ENCODE measurements at places on chromosomes 12 and 14. TPM values are rescaled to one million over a fixed set of nuclear protein-coding genes. Genes with fewer than 3 reads are reported as not detected.
A peak's percentile ranks its signal among the peaks of the same experiment; 100 is the strongest.

The NDUFA9 gene
- 192 TPM for total RNA-seq

- H3K4me1 ChIP-seq: no peaks in the 10 kb centered on the region
- no peaks in the 10 kb centered on the region for H3K36me3 ChIP-seq
- H3K27ac ChIP-seq: no peak overlapping the region
- H3K4me3 ChIP-seq: no peak overlapping the region
Observed at GRCh38 chr12:118827047-118827446, 154.3 kb upstream of the SRRM4 start.

GRCh38 chr12:51840966-51841365 is 7.6 kb downstream of the FIGNL2 start:
- H3K27me3 ChIP-seq: peaks cover 100% of the 10 kb centered on the region
- DNase-seq: no peak
- H3K27ac ChIP-seq: no peak overlapping the region
- H3K36me3 ChIP-seq: no peaks in the 10 kb centered on the region

The GLS2 gene
- 2.9 TPM for total RNA-seq

- DNase-seq: no peak
- no peak overlapping the region for H3K27ac ChIP-seq
- no peaks in the 10 kb centered on the region for H3K4me1 ChIP-seq
Observed at GRCh38 chr14:34620115-34620514, 9.8 kb downstream of the SNX6 start.

The DDX55 gene
- 17.5 TPM for total RNA-seq

DNA sequence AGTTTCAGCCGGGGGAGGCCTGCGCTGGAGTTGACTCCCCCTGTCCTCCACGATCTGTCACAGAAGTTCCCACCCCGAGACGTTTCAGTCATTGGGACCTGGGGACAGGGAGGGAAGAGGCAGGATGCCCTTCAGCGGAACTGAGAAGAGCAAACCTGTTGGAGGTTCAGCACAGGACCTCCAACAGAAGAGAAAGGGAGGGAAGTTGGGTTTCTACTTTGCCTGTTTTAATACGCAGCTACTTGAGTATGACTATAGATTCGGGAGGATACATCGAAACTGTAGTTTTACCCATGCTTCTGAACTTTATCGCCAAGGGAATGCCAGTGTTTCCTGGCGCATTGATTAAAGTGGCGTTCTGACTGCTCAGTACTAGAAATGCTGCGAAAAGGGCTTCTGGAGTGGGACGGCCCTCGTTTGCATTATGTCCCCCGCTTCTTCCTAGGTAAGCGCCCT is 2.3 kb upstream of the DUSP6 start:
- peak overlapping the region; percentile 93 for H3K27ac ChIP-seq
- DNase-seq: no peak
- H3K4me1 ChIP-seq: peaks cover 23% of the 10 kb centered on the region
- no peaks in the 10 kb centered on the region for H3K27me3 ChIP-seq
- H3K36me3 ChIP-seq: peaks cover 11% of the 10 kb centered on the region

DNA sequence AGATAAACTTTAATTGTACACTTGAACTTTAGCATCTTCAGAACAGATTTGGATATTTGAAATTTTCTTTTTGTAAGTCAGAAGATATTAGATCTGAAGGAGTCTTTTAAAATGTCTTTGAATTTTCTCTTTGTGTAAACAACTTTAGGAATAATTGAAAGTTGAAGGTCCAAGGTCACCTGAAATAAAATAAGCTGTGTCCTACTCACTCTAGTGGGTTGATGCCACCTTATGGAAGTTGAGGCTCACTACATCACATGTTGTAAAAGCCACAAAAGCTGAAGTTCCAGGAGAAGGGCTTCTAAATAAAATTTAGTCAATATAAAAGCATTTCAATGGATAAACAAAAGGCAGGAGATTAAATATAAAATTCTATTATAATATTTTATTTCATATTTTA is 122.0 kb upstream of the ATXN7L3B start:
- no peaks in the 10 kb centered on the region for H3K4me1 ChIP-seq
- H3K36me3 ChIP-seq: no peaks in the 10 kb centered on the region
- no peaks in the 10 kb centered on the region for H3K27me3 ChIP-seq
- H3K27ac ChIP-seq: no peak overlapping the region
- no peak for DNase-seq

The ZNF891 gene
- 2.4 TPM for total RNA-seq

DNA sequence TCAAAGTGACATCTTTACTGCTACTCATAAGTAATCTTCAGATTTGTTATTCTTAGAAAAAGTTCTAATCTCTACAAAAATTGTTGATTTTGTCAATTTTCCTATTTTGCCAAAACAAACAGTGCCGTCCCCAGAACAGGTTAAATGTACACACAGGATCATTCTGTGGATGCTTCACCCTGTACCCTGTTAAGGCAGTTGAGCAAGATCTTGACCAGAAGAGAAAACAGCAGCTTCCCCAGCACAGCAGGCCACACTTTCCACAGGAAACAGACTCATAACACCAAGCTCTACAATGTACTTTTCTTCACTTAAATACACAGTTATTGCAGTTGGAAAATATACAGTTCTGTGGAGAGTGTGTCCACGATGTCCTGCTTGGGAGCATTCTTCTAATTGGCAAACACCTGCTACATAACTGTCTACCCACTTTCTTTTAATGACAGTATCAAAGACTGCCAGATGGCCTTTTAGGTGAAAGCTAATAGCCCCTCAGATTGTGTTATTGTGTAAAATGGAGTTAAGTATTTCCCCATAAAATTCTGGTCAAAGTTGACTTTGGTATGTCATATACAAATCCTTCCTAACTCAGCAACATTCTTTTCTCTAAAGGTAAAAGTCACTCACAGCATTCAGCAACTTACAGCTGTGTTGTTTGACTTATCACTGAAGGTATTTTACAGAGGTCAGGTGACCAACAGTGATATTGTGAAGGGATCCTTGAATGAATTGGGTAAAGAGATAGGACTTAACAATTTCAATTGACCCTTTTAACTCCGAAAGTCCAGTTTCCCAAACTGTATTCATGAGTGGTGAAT is 77.0 kb downstream of the SEC23A start:
- no peaks in the 10 kb centered on the region for H3K4me1 ChIP-seq
- no peak overlapping the region for H3K4me3 ChIP-seq
- H3K36me3 ChIP-seq: no peaks in the 10 kb centered on the region
- no peak overlapping the region for H3K27ac ChIP-seq
- H3K27me3 ChIP-seq: no peaks in the 10 kb centered on the region

The PLEKHA5 gene
- total RNA-seq: 51.3 TPM

DNA sequence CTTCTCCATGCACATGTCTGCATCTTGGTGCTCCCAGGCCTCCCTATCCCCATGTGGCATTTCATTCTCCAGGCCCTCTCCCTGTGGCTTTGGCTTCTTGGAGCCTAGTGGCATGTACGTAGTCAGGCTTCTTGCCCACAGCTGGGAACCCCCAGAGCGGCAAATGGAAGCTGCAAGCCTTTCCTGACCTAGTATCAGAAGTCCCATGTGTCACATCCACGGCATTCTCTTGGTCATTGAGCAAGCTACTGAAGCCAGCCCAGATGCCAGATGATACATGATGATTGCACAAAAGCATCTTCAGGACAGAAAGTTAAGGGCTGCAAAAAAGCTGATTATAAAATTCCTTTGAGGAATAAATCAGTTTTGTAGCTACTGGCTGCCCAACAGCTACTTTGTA is 154.9 kb downstream of the PELI2 start:
- H3K4me1 ChIP-seq: no peaks in the 10 kb centered on the region
- H3K36me3 ChIP-seq: no peaks in the 10 kb centered on the region
- no peaks in the 10 kb centered on the region for H3K27me3 ChIP-seq
- no peak overlapping the region for H3K4me3 ChIP-seq
- no peak for DNase-seq

DNA sequence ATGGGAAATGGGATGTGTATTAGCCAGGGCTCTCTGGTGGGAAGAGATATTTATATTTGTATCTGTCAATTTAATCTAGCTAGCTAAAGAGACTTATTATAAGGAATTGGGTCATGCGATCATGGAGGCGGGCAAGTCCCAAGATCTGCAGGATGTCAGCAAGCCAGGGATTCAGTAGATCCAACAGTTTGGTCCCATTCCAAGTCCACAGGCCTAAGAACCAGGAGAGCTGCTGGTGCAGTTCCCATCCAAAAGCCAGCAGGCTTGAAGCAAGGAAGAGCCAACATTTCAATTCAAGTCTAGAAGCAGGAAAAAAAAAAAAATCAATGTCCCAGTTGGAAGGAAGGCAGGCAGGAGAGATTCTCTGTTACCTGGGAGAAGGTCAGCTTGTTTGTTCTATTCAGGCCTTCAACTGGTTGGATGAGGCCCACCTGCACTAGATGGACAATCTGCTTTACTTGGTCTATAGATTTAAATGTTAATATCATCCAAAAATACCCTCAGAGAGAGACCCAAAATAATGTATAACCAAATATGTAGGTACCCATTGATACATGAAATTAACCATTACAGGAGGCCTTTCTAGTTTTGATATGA is 60.7 kb upstream of the BCAT1 start:
- no peak for DNase-seq
- H3K27ac ChIP-seq: no peak overlapping the region
- no peaks in the 10 kb centered on the region for H3K27me3 ChIP-seq
- no peaks in the 10 kb centered on the region for H3K36me3 ChIP-seq
- H3K4me1 ChIP-seq: no peaks in the 10 kb centered on the region
- no peak overlapping the region for H3K4me3 ChIP-seq

The GNG2 gene
- 0.33 TPM for total RNA-seq

The PPP1R13B gene
- total RNA-seq: 36.5 TPM

- H3K4me3 ChIP-seq: no peak overlapping the region
- no peak for DNase-seq
- no peaks in the 10 kb centered on the region for H3K27me3 ChIP-seq
- no peak overlapping the region for H3K27ac ChIP-seq
- H3K36me3 ChIP-seq: no peaks in the 10 kb centered on the region
Observed at GRCh38 chr14:102784892-102785594, 7.8 kb downstream of the TRAF3 start.

GRCh38 chr12:123363740-123364531 is 711 bp downstream of the SBNO1 start:
- H3K4me1 ChIP-seq: peaks cover 14% of the 10 kb centered on the region
- H3K4me3 ChIP-seq: peak overlapping the region; percentile 82
- peak; percentile 7 for DNase-seq
- peak overlapping the region; percentile 23 for H3K27ac ChIP-seq
- no peaks in the 10 kb centered on the region for H3K27me3 ChIP-seq

The RIC8B gene
- total RNA-seq: 14.9 TPM

DNA sequence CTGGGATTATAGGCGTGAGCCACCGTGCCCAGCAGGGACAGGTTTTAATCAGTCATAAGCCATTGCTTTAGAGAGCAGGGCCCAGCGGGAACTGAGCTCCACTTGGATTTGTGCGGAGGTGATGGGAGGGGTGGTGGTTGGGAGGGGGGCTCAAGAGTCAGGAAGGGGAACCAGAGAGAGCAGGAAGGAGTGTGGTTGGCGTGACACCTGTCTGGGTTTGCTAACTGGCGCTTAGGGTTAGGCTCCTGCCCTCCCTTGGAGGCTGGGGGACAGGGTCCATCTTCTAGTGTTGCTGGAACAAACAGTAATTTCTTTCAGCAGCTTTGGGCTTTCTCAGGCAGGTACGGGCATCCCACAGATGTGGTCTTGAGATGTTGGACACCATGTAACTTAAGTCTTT is 7.5 kb upstream of the ALDH2 start:
- H3K27ac ChIP-seq: no peak overlapping the region
- H3K27me3 ChIP-seq: no peaks in the 10 kb centered on the region
- no peaks in the 10 kb centered on the region for H3K4me1 ChIP-seq

The KRT71 gene
- not detected for total RNA-seq

The SLC7A8 gene
- total RNA-seq: 2.0 TPM

DNA sequence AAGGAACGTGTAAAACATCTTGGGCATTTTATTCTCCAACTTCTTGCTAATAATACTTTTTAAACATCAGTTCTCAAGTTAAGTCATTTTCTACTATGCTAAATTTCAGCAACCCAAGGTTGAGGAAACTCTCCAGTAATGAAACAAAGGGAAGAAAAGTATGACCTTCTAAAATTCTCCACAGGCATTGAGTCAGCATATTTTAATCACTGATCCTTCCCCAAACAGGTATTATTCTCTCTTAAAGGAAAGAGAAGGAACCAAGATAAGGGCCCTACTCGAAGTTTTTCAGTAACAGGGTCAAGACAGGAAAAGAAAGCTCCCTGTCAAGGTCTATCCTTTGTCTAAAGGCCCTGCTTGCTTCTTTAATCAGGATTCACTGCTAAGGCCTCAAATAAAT is 3.0 kb downstream of the KICS2 start:
- no peak overlapping the region for H3K4me3 ChIP-seq
- H3K27ac ChIP-seq: peak overlapping the region; percentile 35
- 0 out of 2 replicates have a peak, but pooled peaks cover 4% of the 10 kb centered on the region for H3K36me3 ChIP-seq
- H3K4me1 ChIP-seq: peaks cover 29% of the 10 kb centered on the region

GRCh38 chr14:91302391-91302790 is 57.9 kb upstream of the GPR68 start:
- no peak overlapping the region for H3K27ac ChIP-seq
- H3K27me3 ChIP-seq: no peaks in the 10 kb centered on the region
- H3K4me3 ChIP-seq: no peak overlapping the region
- no peaks in the 10 kb centered on the region for H3K36me3 ChIP-seq
- H3K4me1 ChIP-seq: no peaks in the 10 kb centered on the region
- DNase-seq: no peak

The OR6C74 gene
- total RNA-seq: not detected

- peaks cover 7% of the 10 kb centered on the region for H3K4me1 ChIP-seq
- no peak for DNase-seq
- no peaks in the 10 kb centered on the region for H3K36me3 ChIP-seq
- H3K4me3 ChIP-seq: no peak overlapping the region
- no peaks in the 10 kb centered on the region for H3K27me3 ChIP-seq
- no peak overlapping the region for H3K27ac ChIP-seq
Observed at GRCh38 chr12:13451776-13452175, 255.2 kb downstream of the EMP1 start.

GRCh38 chr12:29528161-29528560 is 30.7 kb upstream of the OVCH1 start:
- H3K4me3 ChIP-seq: no peak overlapping the region
- H3K27me3 ChIP-seq: no peaks in the 10 kb centered on the region
- DNase-seq: no peak
- H3K27ac ChIP-seq: no peak overlapping the region
- H3K4me1 ChIP-seq: no peaks in the 10 kb centered on the region

- H3K27me3 ChIP-seq: no peaks in the 10 kb centered on the region
- peak overlapping the region; percentile 92 for H3K27ac ChIP-seq
- no peak overlapping the region for H3K4me3 ChIP-seq
Observed at GRCh38 chr14:35337269-35338255, 45.4 kb downstream of the PSMA6 start.

- H3K4me1 ChIP-seq: no peaks in the 10 kb centered on the region
- H3K27me3 ChIP-seq: no peaks in the 10 kb centered on the region
- DNase-seq: no peak
- no peak overlapping the region for H3K27ac ChIP-seq
- no peaks in the 10 kb centered on the region for H3K36me3 ChIP-seq
- no peak overlapping the region for H3K4me3 ChIP-seq
Observed at GRCh38 chr14:85463512-85463911, 66.4 kb upstream of the FLRT2 start.

Data from PC-9 (cell line).